ENCODE measurements at places on chromosomes 3 and 15.

DNA sequence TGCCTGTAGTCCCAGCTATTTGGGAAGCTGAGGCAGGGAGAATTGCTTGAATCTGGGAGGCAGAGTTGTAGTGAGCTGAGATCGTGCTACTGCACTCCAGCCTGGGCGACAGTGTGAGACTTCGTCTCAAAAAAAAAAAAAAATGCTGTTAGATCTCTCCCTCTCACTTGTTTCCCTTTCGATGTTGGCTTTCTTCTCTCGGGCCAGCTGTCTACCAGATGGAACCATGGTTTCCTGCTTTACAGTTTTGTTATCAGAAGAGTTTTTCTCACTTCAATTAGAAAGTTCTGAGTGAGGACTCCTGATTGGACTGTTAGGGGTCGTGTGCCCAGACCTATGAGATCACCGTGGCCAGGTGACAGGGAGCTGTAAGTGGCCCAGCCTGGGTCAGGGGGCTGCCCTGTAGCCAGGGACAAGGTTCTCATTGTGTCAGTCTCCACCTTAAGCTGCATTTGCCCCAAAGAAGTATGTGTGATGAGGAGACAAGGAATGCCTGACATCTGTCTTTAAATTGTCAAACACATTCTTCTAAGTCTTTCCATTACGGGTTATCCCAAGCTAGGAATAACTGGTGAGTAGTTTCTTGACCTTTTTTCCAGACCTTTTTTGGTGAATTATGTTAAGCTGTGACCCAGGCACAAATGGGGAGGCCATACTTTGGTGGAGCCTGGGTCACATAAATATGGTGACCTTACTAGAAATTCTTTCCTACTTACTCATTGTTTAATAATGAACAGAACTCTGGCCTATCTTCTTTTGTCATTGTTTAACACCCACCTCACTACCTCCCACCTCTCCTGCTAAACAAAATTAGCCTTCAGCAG is 25.2 kb downstream of the SNAPC5 start:
- peak; percentile 81 for DNase-seq

DNA sequence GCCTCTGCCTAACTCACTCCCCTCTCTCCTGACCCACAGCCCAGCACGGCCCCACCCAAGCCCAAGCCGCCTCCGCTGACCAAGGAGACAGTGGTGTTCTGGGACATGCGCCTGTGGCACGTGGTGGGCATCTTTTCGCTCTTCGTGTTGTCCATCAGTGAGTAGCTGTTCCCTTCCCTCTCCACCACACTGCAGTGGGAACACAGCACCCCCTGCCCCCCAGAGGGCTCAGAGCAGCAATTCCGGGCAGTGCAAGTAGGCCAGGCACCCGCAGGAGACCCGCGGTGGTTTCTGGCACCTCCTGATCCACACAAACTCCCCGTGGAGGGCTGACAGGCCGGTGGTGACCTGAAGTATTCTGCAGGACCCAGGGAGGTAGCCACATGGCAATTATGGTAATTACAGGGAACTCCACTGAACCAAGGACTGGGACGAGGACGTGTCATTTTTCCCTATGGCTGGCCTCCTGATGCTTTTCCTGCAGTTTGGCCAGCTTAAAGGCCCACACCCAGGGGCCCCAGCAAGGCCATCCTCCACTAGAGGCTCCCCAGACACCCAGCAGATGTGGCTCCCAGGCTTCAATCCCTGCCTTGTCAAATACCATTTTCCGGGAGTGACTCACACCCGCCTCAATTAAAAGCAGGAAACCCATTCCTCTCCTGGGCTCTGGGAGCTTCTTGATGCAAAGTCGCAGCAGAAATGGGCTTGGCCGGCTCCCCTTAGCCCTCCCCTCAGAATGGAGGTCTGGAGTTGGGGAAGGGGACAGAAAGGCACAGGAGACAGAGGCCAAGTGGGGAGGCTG is 4.8 kb downstream of the TMIE start:
- DNase-seq = no peak

GRCh38 chr15:31758126-31758525 is 272.2 kb upstream of the CHRNA7 start:
- no peak for DNase-seq

GRCh38 chr3:112774293-112774926 is 72.3 kb downstream of the CD200R1L start:
- no peak for DNase-seq

DNA sequence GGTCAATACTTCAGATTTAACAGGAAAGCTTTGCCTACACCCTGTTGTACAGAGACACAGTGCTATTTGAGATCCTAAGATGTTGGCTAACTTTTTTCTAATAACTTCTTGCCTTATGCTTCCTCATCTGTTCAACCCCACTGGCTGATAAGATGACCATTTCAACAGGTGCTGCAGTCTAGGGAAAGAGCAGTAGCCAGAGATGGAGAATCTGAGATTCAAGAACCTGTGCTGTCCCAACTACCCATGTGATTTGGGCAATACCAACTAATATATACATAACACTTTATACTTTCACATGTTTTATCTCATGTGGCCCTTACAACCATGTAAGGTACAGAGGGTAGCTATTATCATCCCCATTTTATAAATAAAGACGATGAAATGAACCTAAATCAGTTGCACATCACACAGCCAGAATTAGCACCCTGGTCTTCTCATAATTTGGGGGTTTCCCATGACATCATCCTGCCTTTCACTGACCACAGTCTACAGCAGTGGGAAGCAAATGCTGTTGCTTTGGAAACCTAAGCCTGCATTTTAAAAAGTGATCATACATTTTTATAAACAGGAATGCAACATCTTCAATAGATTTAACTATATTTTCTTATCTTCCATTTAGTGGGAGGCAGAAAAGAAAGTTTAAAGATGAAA is 9.7 kb downstream of the TTC23 start:
- peak; percentile 65 for DNase-seq

- DNase-seq = peak; percentile 23
Measured at GRCh38 chr3:112333381-112334317, 693 bp downstream of the CD200 start.

- DNase-seq = no peak
Measured at GRCh38 chr3:184591789-184592188, 30.2 kb downstream of the EPHB3 start.

DNA sequence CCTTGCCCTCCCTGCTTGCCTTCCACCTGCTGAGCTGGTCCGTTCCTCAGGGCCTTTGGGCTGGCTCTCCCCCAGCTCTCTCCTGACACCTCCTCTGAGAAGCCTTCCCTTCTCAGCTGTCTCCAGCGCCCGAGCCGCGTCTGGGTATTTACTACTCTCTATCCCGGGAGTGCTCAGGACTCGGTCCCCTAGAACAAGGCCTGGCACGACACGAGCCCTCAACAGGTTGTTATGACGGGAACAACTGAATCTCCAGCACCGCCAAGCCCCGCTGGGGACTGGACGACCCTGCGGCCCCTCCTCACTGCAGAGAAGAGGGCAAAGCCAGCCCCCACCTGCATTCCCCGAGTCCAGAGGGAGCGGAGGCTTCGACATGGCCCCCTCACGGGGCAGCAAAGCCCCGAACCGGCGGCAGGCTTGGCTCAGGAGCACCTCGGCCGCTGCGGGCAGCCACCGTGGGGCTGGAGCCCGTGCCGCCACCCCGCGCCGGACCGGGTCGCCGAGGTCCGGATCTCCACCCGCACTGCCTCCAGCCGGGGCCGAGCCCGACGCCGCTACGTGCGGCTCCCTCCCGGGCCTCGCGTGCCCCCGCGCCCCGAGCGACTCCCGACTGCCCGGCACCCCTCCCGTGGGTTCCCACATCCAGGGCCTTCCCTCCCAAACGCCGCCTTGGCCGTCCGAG is 792 bp downstream of the TPRA1 start:
- no peak for DNase-seq

GRCh38 chr3:164679245-164679644 is 399.1 kb downstream of the SI start:
- no peak for DNase-seq

Measured in GM10248 (cell line).